ENCODE measurements at places on chromosomes 1 and 21.

DNA sequence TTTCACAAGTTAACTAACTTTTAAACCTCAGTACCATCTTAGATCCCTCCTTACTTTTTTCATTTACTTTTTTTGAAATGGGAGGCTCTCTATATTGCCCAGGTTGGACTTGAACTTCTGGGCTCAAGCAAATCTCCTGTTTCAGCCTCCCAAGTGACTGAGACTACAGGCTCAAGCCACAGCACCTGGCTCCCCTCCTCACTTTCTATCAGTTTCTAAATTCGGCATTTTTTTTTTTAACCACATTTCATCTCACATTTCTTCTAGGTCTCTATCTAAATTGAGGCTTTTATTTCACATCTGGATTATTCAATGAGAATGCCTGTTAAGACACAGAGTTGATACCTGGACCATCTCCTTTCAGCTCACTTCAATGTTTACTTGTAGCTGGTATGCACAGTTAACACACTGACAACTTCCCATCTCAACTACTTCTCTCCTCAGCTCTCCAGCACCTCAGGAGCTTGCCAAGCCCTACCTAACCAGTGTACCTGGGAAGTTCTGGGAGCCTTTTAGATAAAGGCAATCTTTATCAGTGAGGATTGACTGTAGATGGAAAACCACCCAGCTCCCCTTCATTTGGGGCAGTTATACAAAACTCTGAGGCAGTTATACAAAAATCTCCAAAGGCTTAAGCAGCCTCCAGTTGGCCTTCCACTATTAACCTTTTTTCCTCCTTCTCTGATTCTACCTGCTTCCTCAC, 3.4 kb downstream of the USP33 start:
- DNase-seq = no peak

DNA sequence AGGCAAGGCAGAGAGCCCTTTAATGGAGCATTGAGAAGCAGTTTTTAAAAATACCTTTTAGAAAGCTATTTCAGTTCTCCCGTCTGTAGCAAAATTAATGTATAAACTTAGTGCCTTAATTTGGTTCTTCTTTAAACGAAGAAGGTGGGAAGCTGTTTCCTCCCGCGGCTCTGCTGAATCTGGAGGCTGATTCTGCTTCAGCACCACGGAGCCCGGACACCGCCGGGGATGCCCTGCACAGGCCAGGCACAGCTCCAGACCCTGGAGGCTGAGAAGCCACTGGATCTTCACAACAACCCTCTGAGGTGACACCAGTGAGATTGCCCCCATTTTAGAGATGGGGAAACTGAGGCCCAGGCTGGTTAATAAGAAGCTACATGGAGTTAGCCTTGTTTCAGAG, 175.8 kb upstream of the VAMP3 start:
- no peak for DNase-seq

DNA sequence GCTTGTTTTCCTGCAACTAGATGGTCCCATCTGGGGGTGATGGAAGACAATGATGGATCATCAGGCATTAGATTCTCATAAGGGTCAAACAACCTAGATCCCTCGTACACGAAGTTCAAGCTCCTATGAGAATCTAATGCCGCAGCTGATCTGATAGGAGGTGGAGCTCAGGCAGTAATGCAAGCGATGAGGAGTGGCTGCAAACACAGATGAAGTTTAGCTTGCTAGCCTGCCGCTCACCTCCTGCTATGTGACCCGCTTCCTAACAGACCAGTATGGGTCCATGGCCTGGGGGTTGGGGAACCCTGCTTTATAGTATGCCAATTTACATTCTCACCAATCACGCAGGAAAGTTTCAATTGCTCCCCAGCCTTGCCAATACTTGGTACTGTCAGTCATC, 37.5 kb downstream of the TLR5 start:
- DNase-seq = no peak

DNA sequence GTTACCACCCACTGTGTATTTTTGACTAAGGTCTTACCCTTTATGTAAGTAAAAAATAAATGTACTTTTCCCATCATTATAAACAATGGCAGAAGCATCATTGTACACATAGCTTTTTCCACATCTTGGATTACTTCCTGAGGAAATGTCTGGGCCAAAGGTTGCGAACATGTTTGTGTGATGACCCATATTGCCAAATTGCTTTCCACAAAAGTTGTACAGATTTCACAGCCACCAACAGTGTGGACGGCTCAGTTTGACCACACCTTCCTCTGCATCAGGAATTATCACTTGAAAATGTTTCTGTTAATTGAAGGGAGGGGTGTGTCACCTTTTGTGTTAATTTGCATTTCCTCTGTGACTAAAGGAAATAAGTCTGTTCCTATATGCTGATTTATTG, 25.7 kb downstream of the AKNAD1 start:
- no peak for DNase-seq

DNA sequence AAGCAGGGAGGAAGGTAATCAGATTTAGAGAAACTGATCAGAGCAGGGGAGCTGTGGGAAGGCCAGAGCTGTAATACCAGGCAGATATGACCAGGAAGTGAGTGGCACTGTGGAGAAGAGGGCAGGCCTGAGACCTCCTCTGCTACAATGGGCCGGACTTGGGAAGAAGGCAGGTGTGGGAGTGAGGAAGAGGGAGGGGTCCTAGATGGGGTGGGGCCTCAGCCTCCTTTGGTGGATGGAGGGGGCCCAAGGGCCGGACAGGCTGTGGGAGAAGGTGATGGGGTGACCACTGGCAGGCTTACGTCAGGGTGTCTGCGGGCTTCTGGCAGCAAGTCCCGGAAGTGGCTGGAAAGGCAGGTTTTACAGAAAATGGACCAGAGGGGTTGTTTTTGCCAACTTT, 5.0 kb upstream of the HPCA start:
- DNase-seq = no peak

DNA sequence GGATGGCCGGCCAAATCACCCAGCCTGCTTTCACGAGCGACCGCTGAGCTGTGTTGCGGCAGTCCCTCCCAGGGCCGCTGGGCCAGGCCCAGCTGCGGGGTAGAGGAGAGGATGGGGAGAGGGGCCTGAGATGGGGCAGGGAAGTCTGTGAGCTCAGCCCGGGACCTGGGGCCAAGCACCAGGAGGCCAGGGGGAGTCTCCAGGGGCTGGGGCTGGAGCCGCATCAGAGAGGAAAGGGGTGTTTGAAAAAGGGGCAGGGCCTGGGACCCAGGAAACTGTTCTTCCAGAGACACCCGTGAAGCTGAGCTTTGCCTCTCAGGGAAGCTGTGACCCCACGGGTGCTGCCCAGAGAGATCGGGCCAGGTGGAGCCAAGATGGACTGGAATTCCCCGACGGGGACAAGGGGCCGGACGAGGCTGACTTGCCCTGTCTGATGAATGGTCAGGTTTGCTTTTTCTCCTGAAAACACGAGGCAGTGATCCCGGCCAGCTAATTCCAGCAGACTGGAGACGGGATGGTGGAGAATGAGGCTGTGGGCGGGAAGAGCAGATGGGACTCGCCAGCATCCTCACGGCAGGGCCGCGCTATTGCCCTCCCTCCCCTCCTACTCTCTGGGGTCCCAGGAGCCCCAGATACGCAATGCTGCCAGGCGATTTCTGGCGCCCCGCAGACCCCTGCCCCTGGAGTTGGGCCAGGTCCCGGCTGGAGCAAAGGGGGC, 40.3 kb upstream of the COL18A1 start:
- no peak for DNase-seq

GRCh38 chr1:17790383-17791054, 35.4 kb downstream of the ACTL8 start:
- no peak for DNase-seq

GRCh38 chr1:223844787-223845036, 1.0 kb downstream of the TP53BP2 start:
- DNase-seq = no peak

DNA sequence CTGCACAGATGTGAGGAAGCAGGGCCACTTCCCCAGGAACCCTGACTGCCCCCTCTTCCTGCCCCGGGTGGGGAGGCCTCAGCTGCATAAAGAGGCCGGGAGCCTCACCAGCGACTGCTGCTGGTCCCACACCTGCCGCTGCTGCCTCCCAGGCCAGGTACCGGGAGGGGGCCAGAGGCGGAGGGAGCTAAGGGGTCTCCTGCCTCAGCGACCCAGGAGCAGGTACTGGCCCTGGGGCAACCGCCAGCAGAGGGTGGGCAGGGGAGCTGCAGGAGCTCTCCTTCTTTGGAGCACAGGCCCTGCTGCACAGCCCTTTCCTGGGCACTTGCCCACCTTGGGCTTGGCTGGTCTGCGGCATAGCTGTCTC, 6.8 kb downstream of the GJC2 start:
- DNase-seq = no peak

DNA sequence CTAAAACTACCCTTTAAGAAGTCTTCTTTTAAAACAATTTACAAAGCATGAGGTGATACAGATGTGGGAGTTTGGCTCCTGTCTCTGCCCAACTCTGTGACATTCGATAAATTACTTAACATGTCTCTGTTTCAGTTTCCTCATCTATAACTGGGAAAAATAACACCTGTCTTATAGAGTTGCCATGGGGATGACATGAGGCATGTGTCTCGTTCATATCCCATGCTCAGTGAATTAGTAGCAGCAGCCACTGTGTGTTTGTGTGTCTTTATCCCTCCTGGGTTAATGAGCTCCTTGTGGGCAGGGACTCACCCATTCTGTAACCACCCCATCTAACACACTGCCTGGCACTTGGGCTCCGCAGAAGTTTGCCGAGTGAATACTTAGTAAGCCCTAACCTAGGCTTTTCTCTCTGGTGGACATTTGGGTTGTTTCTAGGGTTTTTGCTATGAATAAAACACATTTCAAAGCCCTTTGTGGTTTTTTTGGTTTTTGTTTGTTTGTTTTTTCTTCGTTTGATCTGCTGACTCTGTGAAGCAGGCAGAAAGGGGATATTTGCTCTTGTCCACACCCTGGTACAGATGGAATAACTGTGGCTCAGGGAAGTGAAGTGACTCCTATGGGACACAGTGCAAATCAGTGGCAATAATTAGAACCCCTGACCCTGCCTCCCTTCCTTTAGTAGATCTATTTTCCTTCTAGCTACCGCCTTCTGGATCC, 797 bp upstream of the KCNJ9 start:
- no peak for DNase-seq

- no peak for DNase-seq
Observed at GRCh38 chr1:167761400-167761799, 39.6 kb downstream of the MPZL1 start.

- no peak for DNase-seq
Observed at GRCh38 chr1:225445639-225446594, 18.1 kb upstream of the LBR start.

DNA sequence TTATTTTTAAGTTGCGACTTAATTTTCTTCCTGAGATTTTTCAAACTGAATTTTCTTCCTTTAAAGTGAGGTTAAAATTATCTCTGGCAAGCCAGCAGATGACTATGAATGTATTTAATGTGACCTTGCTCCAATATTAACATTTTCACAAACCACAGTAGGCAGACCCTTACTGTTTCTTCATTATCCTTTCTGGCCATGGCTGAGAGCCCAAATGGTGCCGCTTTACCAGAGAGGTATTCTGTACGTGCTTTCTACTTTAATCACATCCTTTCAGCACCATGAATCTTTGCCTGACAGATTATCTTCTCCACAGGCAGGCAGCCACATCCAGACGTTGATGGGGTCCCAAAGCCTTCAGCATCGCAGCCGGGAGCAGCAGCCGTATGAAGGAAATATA, 129.6 kb downstream of the LRRC40 start:
- DNase-seq = no peak
